ENCODE measurements at places on chromosomes 4 and X.

DNA sequence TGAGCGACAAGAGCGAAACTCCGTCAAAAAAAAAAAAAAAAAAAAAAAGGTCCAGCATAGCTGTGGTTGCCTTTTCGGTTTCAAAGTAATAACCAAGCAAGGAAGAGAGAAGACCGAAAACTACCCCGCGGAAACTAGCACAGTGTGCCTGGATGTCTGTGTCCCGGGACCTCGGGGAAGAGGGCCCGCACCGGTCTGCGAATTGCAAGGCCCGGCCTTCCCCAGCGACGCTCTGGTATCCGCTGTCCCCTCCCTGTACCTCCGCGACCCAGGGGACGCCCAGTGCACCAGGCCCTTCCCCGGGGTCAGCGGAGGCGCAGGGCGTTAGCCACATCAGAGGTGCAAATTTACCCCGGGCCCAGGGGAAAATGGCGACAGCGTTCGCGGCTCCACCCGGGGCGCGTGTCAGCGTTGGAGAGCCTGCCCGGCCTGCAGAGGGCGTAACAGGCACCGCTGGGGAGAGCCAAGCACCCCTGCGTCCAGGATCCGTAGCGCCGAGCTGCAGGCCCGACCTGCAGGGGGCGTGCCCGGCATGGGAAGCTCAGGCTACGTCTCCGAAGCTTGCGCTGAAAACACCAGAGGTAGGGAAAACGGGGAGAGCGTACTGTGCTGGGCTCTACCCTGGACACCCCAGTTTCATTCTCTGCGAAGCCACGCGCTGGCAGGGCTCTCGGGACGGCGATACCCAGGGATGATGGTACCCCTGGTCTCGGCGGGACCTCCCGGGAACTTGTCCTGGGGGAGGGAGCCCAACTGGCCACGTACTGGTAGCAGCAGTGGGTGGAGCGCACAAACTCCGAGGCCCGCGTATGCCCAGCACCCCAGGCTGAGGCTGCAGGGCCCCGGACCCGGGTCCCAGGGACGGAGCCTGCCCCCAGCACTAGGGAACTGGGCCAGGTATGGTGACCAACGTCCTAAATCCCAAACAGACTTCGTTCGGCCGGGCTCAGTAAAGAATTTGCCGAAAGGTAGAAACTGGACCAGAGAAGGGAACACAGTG lies 16.2 kb downstream of the NKX6-1 start:
- DNase-seq = peak; percentile 94

- DNase-seq = peak; percentile 53
These were observed 417.1 kb upstream of the MAGEB16 start for GRCh38 chrX:35380808-35381700.

DNA sequence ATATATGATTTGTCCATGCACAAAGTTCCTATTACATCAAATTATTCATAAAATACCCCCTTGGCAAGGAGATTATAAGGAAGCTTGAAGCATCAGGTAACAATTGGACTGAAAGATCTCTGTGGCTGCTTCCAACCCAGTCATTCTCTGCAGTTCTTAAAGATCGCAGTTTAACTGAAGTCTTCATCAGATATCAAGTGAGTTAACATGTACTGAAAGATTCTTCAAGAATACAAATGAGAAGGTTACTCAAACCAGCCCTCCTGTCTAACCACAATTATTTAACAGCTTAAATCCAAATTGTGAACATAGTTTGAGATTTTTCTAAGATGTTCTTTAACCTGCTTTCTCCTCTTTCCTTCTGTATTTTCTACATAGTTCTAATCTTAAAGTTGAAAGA lies 56.1 kb downstream of the SLC10A7 start:
- no peak for DNase-seq

GRCh38 chr4:156497486-156497885 lies 474.1 kb downstream of the PDGFC start:
- no peak for DNase-seq

- no peak for DNase-seq
These were observed 331 bp downstream of the SETD7 start for GRCh38 chr4:139555705-139556070.

DNA sequence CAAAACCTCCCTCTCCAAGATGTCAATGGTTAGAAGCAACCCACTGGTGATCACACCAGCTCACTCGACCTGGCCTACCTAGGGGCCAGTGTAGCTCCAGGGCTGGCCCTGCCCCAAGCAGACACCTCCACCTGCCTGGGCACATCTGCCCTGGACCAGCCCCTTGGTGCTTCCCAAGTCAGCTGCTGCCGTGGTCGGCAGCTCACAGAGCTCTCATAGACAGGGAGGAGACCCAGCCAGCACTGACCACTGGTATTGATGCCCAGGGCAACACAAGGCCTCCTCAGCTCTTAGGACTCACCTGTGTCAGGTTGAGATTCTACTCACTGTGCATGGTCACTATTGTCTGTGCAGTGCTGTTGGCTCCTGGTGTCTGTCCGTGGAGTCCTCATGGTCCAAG lies 51.7 kb downstream of the SEPSECS start:
- DNase-seq = no peak

DNA sequence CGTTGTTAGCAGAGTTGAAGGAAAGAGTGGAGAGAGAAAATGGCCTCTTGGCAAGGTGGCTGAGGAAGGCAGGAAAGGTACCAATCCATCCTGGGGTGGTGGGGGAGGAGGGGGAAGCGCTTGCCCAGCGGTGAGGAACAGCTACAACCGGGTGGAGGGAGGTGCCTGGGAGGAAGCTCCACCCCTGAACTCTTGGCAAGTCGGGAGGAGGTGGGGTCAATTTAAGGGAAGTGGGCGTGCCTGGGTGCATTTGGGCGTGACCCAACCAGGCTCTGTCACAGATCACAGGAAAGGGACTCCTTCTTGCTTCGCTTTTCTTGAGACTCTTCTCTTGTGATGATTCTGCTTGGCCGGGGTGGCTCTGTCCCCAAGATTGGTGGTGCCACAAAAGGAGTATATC lies 41.7 kb downstream of the BCORL1 start:
- peak; percentile 90 for DNase-seq

GRCh38 chr4:112147697-112148096 lies 2.4 kb downstream of the FAM241A start:
- no peak for DNase-seq

GRCh38 chr4:142818031-142818430 lies 28.1 kb downstream of the INPP4B start:
- no peak for DNase-seq

GRCh38 chrX:45172890-45173289 lies 27.8 kb downstream of the DIPK2B start:
- DNase-seq = peak; percentile 2

DNA sequence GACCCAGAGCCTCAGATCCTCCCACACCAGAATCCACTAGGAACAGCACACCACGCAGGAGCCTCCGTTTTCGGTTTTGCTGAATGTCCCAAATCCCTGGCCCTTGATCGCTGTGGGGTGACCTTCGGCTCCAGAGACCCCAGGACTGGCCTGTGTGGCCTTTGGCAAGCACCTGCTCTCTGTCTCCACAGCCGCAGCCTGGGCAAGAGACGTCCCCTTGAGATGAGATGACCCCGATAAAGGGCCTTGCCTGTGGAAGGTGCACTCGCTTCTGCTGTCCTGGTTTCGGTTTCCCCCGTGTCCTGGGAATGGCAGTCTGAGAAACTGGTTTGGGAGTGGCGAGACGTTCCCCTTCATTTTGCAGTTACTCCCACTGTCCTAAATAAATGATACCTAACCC lies 9.6 kb downstream of the PSAPL1 start:
- no peak for DNase-seq

GRCh38 chrX:103878466-103879122 lies 46.5 kb upstream of the RAB9B start:
- DNase-seq = peak; percentile 7
